Keratinocyte (primary cell): ENCODE measurements at places on chromosomes 16 and 17.

DNA sequence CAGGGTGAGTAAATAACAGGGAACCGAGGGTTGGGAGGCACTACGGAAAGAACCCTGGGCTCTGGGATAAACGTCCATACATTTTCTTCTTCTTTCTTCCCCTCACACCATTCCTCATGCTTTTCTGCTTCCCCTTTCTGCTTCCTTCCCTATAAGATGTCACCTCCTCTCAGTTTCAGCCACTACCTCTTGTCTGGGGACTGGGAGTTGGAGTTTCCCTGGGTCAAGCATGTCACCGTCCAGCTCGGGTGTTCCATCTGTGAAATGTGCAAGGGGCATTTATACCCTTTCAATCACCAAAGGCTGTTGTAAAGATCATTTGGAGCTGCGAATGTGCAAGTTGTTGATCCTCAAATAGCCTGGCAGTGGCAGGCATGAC is 17.5 kb upstream of the CCL22 start:
- no peaks in the 10 kb centered on the region for H3K27me3 ChIP-seq
- H3K27ac ChIP-seq, result peak overlapping the region; percentile 52
- no peak overlapping the region for H3K4me3 ChIP-seq
- no peak for DNase-seq
- H3K4me1 ChIP-seq, result peaks cover 27% of the 10 kb centered on the region
- no peaks in the 10 kb centered on the region for H3K36me3 ChIP-seq

DNA sequence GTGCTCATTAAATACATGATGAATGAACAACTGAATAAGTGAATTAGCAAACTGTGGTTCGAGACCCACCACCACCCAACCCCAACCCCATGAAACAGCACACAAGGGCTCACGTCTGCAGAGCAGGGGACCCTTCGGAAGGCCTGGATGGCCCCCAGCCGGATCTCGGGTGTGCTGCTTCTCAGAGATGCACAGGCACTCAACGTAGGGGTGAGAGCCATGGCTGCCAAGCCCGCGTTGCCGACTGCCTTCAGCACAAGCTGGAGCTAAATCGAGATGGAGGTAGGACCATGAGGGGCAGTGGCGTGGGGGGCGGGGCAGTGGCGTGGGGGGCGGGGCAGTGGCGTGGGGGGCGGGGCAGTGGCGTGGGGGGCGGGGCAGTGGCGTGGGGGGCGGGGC is 93.2 kb downstream of the LITAF start:
- no peak overlapping the region for H3K27ac ChIP-seq
- no peak overlapping the region for H3K4me3 ChIP-seq
- no peaks in the 10 kb centered on the region for H3K36me3 ChIP-seq
- peaks cover 32% of the 10 kb centered on the region for H3K4me1 ChIP-seq
- H3K27me3 ChIP-seq, result no peaks in the 10 kb centered on the region

DNA sequence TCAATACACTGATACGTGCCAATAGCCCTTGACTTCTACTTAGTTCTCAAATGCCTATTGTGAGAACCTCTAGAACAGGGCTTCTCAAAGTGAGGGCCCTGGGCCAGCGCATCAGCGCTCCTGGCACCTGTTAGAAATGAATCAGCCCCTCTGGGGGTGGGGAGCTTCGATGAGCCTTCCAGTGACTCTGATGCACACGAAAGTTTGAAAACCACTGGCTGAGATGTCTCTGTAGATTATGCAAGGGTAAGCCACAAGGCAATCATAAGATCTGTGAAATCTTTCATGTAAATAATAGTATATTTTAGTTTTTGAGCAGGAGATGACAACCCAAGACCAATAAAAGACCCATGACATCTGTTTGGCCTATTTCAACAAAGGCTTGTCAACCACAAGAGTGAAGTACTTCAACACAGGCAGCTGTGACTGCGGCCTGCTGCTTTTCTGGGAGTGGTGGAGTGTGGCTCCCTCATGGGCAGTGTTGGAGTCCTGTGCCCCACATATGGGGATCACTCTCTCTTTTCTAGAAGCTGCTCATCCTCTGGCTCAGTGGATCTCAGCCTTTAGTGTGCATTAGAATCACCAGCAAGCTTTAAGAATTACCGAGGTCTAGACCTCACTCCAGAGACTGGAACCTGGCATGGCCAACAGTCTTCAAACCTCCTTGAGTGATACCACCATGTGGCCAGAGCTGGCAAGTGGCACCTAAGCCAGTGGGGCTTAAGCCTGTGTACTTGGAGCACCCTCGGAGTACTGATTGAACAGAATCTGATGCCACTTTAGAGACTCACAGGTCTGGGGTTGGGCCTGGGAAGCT is 5.8 kb downstream of the MTHFSD start:
- no peak overlapping the region for H3K4me3 ChIP-seq
- peaks cover 2% of the 10 kb centered on the region for H3K4me1 ChIP-seq
- no peak for DNase-seq
- H3K36me3 ChIP-seq, result peaks cover 19% of the 10 kb centered on the region
- H3K27me3 ChIP-seq, result no peaks in the 10 kb centered on the region

DNA sequence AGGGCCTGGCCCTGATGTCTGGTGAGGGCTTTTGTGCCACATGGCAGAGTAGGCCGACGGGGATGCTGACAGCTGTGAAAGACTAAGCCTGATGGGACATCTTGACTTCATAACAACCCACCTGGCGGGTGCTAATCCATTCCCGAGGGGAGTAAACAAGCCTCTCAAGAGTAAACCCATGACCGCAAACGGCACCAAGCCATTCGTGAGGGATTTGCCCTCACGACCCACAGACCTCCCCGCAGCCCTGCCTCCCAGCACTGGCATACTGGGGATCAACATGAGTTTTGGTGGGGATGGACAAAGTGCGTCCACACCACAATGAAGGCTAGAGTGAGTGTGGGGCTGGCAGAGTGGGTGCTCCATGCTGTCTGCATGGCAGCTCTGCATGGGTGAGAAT is 11.7 kb downstream of the RNF213 start:
- H3K4me3 ChIP-seq, result no peak overlapping the region
- H3K27me3 ChIP-seq, result no peaks in the 10 kb centered on the region
- peaks cover 11% of the 10 kb centered on the region for H3K36me3 ChIP-seq
- H3K27ac ChIP-seq, result no peak overlapping the region
